Activated naive CD8-positive, alpha-beta T cell treated with anti-CD3 and anti-CD28 coated beads, Interleukin-2, amount 50 U/mL, for 24 hours (primary cell): ENCODE measurements at places on chromosomes 6 and 20.

DNA sequence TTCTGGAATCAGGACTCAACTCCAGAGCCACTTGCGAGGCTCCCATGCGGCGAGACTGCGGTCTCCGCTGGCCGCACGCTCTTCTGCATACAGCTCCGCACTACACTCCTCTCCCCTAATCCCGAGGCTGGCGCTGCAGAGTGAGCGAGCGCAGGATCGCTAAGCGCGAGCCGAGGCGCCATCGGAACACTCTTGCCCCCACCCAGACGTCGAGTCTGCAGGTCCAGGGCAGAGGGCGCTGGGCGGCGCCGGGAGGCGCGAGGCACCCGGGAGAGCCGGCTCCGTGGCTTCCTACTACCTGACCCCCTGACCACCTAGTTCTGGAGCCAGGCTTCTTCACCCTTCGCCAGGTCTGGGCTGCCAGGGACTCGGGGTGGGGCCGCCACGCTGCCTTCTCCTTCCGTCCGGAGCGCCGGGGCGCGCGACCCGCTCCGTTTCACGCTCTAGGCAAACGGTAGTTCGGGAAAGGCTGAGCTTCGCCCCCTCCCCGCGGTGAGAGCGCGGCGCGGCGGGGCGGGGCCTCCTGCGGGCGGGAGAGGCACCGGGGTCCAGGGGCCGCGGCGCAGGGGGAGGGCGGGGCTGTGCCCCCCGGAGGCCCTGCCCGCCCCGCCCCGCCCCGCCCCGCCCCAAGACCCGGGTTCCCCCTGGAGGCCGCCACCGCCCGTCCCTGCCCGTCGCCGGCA, 5.4 kb upstream of the TUBB2A start:
- DNase-seq = peak; percentile 57
- no peak overlapping the region for H3K27ac ChIP-seq
- H3K4me3 ChIP-seq = peak overlapping the region; percentile 78
- H3K27me3 ChIP-seq = peaks cover 27% of the 10 kb centered on the region

DNA sequence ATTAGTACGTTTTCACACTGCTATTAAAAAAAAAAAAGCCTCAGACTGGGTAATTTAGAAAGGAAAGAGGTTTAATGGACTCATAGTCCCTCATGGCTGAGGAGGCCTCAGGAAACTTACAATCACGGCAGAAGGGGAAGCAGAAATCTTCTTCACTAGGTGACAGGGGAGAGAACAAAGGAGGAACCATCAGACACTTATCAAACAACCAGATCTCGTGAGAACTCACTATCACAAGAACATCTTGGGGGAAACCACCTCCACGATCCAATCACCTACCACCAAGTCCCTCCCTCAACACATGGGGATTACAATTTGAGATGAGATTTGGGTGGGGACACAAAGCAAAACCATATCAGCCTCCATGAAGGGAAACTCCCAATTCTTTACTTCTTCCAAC, 85.2 kb upstream of the MAFB start:
- H3K27me3 ChIP-seq = peaks cover 2% of the 10 kb centered on the region
- H3K4me3 ChIP-seq = no peak overlapping the region
- no peak for DNase-seq
- H3K4me1 ChIP-seq = no peaks in the 10 kb centered on the region

- no peak overlapping the region for H3K27ac ChIP-seq
- peaks cover 18% of the 10 kb centered on the region for H3K36me3 ChIP-seq
- peaks cover 62% of the 10 kb centered on the region for H3K4me1 ChIP-seq
- no peak overlapping the region for H3K4me3 ChIP-seq
- DNase-seq = no peak
- H3K27me3 ChIP-seq = no peaks in the 10 kb centered on the region
Measured at GRCh38 chr6:15284743-15285142, 38.9 kb downstream of the JARID2 start.

DNA sequence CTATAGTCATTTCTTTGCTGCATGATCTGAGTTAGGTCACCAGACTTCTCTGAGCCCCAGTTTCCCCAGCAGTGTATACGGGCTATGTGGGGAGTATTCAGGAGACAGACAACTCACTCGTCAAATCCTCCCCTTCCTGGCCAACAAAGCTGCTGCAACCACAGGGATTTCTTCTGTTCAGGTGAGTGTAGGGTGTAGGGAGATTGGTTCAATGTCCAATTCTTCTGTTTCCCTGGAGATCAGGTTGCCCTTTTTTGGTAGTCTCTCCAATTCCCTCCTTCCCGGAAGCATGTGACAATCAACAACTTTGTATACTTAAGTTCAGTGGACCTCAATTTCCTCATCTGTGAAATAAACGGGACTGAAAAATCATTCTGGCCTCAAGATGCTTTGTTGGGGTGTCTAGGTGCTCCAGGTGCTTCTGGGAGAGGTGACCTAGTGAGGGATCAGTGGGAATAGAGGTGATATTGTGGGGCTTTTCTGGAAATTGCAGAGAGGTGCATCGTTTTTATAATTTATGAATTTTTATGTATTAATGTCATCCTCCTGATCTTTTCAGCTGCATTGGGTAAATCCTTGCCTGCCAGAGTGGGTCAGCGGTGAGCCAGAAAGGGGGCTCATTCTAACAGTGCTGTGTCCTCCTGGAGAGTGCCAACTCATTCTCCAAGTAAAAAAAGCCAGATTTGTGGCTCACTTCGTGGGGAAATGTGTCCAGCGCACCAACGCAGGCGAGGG, 594 bp upstream of the CDKN1A start:
- peaks cover 14% of the 10 kb centered on the region for H3K27me3 ChIP-seq
- DNase-seq = no peak
- H3K27ac ChIP-seq = peak overlapping the region; percentile 34
- H3K4me1 ChIP-seq = peaks cover 55% of the 10 kb centered on the region
- peak overlapping the region; percentile 91 for H3K4me3 ChIP-seq
- peaks cover 4% of the 10 kb centered on the region for H3K36me3 ChIP-seq

GRCh38 chr6:167221400-167222201, 63.8 kb upstream of the GPR31 start:
- H3K4me3 ChIP-seq = no peak overlapping the region
- no peaks in the 10 kb centered on the region for H3K4me1 ChIP-seq
- DNase-seq = no peak
- H3K27me3 ChIP-seq = peaks cover 6% of the 10 kb centered on the region
- no peaks in the 10 kb centered on the region for H3K36me3 ChIP-seq

DNA sequence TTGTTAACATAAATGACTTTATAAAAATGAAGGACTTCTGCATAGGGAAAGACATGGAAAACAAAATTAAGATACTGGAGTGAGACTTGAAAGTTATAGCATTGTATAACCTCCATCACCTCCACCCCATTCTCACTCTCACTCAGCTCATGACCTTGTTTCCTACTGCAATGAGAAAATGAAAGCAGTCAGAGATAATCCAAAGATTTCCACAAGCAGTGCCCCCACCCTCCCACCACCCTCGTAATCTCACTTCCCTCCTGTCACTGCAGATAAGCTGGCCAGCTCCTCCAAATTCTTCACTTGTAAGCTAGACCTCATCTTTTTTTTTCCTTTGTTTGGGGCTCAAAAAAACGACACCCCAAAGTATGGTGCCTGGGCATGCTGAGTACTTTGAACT, 52.9 kb upstream of the PROKR2 start:
- no peak overlapping the region for H3K4me3 ChIP-seq
- no peaks in the 10 kb centered on the region for H3K36me3 ChIP-seq
- peaks cover 9% of the 10 kb centered on the region for H3K4me1 ChIP-seq
- no peak for DNase-seq

DNA sequence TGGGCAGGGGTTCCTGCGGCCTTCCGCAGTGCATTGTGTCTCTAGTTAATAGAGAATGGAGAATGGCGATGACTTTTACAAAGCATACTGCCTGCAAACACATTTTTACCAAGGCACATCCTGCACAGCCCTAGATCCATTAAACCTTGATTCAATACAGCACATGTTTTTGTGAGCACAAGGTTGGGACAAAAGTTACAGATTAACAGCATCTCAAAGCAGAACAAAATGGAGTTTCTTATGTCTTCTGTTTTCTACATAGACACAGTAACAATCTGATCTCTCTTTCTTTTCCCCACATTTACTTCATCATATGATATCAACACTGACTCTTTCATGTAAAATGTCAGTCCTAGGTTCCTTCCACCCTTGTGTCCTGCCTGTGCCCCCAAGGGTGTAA, 63.5 kb downstream of the GCNT2 start:
- no peaks in the 10 kb centered on the region for H3K27me3 ChIP-seq
- DNase-seq = no peak
- H3K27ac ChIP-seq = no peak overlapping the region
- no peaks in the 10 kb centered on the region for H3K36me3 ChIP-seq
- H3K4me1 ChIP-seq = peaks cover 2% of the 10 kb centered on the region

DNA sequence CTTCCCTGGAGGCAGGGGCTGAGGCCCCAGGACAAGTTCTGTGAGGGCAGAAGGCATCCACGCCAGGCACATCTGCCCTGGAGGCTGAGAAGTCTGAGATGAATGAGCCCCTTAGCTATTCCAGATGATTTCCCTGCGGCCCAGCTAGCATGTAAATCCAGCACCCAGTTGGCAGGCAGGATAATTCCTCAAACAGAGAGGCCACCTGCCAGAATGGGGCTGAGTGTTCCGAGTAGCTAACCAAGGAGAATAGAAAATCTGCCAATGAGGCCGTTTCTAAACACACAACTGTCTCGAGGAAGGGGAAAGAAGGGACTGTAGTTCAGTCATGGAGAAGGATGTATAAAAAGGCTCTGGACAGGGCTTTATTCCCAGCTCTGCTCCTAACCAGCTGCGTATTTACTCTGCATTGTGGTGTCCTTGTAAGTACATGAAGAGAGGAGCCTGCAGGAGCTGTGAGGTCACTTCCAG, 211.4 kb upstream of the CDYL start:
- DNase-seq = no peak
- no peak overlapping the region for H3K4me3 ChIP-seq
- no peaks in the 10 kb centered on the region for H3K36me3 ChIP-seq
- H3K27ac ChIP-seq = no peak overlapping the region

- H3K27me3 ChIP-seq = no peaks in the 10 kb centered on the region
- DNase-seq = no peak
- no peak overlapping the region for H3K4me3 ChIP-seq
- H3K4me1 ChIP-seq = no peaks in the 10 kb centered on the region
- H3K36me3 ChIP-seq = peaks cover 61% of the 10 kb centered on the region
- H3K27ac ChIP-seq = no peak overlapping the region
Measured at GRCh38 chr6:89723046-89723445, 84.5 kb upstream of the LYRM2 start.

GRCh38 chr6:28980137-28980851, 24.8 kb downstream of the ZNF311 start:
- peaks cover 58% of the 10 kb centered on the region for H3K4me1 ChIP-seq
- no peak overlapping the region for H3K27ac ChIP-seq
- peak overlapping the region; percentile 84 for H3K4me3 ChIP-seq
- peaks cover 45% of the 10 kb centered on the region for H3K27me3 ChIP-seq
- H3K36me3 ChIP-seq = peaks cover 7% of the 10 kb centered on the region
- no peak for DNase-seq

GRCh38 chr6:162200041-162200440, 527.5 kb downstream of the PRKN start:
- no peaks in the 10 kb centered on the region for H3K36me3 ChIP-seq
- no peaks in the 10 kb centered on the region for H3K4me1 ChIP-seq
- H3K27me3 ChIP-seq = no peaks in the 10 kb centered on the region
- no peak for DNase-seq

DNA sequence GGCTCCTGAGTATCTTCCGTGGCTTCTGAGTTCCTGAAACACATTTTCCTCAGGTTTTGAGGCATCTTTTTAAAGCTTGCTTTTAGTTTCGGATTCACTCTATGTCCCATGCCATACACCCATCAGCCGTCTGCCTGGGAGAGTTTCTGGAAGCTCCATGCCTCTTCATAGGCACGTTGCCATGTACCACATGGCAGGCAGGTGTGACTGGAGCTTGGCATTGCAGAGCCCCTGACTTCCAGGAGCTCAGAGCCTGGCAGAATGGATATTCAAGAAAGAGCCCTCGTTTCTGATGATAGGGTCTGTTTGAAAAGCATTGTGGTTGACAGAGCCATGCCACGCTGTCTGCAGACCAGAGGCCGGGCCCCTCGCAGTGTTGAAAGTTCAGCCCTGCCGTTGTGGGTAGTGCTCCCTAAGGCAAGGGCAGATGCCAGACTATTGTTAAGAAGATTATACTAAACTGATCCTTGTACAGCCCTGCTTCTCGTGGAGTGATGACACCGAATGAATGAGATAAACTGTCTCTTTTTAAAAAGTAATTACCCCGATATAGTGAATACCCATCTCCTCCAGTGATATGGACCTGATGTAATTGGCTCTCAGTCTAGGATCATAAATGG, 100.0 kb downstream of the RPP40 start:
- no peaks in the 10 kb centered on the region for H3K27me3 ChIP-seq
- H3K27ac ChIP-seq = no peak overlapping the region
- peaks cover 35% of the 10 kb centered on the region for H3K4me1 ChIP-seq
- H3K36me3 ChIP-seq = peaks cover 29% of the 10 kb centered on the region
- H3K4me3 ChIP-seq = no peak overlapping the region
- no peak for DNase-seq

GRCh38 chr20:37559312-37560027, 31.8 kb upstream of the BLCAP start:
- H3K27ac ChIP-seq = no peak overlapping the region
- no peak for DNase-seq
- H3K4me1 ChIP-seq = no peaks in the 10 kb centered on the region

DNA sequence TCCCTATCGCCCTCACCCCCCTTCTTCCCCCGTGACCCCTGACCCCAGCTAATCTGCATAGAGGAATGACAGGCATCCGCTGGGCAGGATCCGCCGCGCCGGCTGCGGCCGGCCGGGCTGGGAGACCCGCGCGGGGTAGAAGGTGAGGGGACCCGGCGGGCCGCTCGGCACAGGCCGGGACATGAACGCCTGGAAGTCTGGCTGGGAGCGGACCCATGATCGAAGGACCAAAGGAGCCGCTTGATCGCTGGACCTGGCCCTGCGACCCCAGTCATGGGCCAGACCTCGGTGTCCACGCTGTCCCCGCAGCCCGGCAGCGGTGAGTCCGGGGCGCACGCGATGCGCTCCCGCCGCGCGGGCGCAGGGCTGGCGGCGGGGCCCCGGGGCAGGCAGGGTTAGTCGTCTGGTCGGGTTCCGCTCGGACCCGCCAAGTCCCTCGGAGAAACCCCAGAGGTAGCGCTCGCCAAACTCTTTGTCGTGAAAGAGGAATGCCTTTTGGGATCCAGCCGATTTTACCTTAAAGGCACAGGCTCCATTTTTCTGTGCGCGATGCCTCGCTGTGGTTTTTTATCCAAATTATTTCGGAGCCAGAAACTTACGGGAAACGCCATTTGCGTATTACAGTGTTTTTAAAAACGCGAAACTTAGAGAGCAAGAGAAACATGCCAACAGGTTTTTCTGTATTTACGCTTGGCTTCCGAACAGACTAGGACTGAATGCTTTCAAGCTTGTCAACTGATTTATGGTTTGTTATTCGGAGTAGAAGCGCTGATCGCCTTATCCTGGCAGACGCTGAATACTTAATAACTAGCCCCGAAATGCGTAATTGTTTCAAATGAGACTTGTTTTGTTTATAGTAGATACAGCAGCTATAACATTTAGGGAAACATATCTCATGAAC, at the start of gene PHACTR2:
PHACTR2 (plus strand) TSS at position 75 of the 901 bp plus-strand sequence; CDS start at position 274, 199 bp downstream.
- peak; percentile 54 for DNase-seq
- no peak within 1 kb of the TSS for H3K27ac ChIP-seq
- peaks cover 11% of the 10 kb centered on the region for H3K36me3 ChIP-seq
- peak within 1 kb of the TSS; percentile 80 for H3K4me3 ChIP-seq
- H3K27me3 ChIP-seq = peaks cover 36% of the 10 kb centered on the region
- H3K4me1 ChIP-seq = peaks cover 16% of the 10 kb centered on the region
